ENCODE measurements at places on chromosomes 5 and 9.
A peak's percentile ranks its signal among the peaks of the same experiment; 100 is the strongest.

DNA sequence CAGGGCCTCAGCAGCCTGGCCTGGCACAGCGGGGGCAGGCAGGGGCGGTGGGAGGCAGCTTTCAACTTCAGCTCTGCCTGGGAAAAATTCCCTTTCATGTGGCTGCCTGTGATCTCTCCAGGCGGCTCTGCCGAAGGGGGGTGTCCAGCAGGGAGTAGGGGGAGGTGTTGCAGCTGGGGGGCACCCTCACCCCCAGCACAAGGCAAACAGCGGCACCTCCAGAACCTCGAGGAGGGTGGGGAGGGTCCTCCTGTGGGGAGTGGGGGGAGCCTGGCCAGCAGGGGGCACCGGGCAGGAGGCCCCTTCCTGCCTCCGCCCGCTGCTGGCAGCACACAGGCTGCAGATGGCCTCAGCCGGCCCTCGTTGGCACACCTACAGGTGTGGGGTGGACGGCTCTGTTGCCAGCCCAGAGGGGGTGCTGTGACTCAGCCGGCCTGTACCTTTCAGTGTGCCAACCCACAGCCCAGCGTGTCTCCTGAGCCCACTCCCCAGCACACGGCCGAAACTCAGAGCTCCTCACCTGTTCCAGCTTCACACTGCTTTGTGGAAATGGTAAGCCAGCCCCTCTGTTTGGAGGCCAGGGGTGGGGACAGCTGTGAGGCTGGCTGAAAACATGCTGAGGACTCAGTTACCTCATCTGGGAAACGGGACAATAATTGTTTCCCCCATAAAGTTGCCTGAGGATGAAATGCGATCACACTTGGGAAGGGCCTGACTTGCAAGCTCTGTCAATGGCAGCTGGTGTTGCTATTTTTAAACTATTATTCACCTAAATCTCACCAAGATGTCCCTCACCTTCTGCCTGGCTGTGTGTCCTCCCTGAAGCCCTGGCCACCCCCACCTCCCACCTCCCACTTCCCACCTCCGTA, 37.0 kb downstream of the CXXC5 start:
- no peak for DNase-seq

- no peak for DNase-seq
Observed at GRCh38 chr5:156103155-156103885, 223.6 kb upstream of the SGCD start.

DNA sequence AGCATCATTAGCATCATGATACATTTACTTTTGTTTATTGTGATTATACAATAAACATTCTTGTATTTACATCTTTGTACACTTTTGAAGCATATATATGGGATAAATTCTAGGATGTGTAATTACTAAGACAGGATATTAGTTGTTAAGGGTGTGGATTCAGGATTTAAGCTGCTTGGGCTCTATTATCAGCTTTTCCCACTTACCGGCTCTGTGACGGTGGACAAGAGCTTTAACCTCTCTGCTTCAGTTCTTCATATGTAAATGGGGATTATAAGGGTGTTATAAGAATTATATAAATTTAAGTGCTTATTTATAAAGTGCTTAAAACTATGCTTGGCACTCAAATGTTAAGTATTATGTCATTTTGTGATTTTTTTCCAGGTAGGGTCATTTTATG, 131.1 kb downstream of the FER start:
- no peak for DNase-seq

- no peak for DNase-seq
Observed at GRCh38 chr5:43802119-43802518, 199.1 kb downstream of the NNT start.

GRCh38 chr5:159210210-159210661, 883 bp upstream of the RNF145 start:
- DNase-seq: no peak

GRCh38 chr5:138024117-138024516, 8.8 kb downstream of the FAM13B start:
- DNase-seq: no peak

DNA sequence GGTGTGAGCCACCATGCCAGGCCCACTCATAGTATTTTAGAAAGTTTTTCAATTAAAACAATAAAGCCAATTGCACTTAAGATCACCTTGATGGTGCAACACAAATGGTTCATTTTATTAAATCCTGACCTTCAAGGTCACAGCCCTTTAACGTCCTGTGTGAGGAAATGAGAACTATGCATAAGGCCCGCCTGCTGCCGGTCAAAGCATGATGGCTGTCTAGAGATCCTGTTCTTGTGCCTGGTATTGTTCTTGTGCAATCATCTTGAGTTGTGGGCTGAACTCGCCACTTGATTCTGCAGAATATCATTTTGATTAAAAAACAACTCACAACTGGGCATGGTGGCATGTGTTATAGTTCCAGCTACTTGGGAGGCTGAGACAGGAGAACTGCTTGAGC, 43.6 kb upstream of the FBXW11 start:
- DNase-seq: no peak

DNA sequence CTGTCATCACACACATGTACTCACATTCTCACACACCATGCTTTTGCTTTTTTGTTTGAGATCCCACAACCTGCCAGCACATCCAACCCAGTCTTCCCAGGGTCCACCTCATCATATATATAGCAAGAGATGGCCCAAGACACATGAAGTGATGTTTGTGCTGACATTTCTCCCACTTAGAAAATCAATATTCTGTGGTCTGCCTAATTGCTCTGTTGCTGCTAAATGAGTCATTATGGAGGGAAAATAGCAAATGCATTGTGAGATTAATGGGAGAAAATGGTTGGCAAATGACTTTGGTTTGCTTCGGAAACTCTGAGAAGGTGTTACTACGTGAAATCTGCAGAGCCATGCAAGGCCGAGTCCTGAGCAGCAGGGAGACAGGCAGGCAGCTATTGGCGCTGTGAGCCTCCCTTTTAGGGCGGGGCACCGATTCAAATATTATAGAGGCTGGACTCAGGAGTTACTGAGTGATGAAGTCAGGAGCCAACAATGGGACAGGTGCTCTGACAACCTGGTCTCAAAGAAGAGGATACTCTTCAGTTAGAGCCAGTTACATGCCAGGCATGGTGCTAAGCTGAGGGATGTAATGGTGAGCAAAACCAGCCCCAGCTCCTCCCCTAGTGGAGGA, 62.8 kb downstream of the DAB2IP start:
- DNase-seq: no peak

- DNase-seq: no peak
Observed at GRCh38 chr5:138344887-138345622, 7.0 kb downstream of the FAM53C start.

GRCh38 chr9:121735793-121736770, 84.6 kb downstream of the DAB2IP start:
- no peak for DNase-seq

DNA sequence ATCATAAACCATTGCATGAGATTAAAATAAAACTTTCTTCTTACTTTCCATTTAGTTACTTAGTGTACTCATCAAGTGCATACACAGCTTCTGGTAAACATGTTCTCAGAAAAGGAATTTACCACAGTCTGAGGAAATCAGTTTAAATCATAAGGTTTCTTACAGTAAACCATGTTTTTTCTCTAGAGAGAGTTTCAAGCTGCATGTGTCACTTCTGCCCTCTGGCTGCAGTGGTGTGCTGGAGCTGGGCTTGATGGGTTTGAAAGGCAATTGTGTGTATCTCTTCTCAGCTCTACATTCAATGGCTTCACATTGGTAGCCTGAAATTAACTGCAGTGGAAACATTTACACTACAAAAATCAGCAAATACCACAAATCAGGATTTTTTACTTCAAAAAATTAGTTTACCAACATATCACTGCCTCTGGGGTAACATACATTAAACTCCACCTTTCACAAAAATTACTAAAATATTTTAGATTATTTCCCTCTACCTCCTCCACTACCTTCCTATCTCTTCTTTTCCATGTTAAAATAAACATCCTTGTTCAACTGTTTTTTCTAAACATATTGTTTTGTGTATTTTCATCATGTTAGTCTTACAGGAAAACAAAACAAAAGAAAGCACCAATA, 414.3 kb downstream of the ANXA1 start:
- DNase-seq: peak; percentile 11

DNA sequence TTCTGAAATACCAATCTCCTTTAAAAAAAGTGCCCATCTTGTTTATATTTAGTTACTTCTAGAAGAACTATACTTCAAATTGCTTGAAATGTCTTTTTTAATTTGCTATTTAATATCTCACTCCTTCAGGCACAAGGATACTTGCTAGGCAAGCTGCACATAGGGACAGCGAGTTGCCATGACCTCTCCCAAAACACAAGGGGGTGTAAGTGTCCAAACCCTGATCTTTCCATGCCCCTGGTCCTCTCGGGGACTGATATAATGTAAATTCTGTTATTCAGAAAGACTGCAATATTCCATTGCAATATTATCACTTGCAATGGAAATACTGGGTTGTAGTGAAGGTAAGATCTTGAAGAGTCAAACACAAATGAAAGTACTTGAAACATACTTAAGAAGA, 480.4 kb downstream of the CETN3 start:
- no peak for DNase-seq

DNA sequence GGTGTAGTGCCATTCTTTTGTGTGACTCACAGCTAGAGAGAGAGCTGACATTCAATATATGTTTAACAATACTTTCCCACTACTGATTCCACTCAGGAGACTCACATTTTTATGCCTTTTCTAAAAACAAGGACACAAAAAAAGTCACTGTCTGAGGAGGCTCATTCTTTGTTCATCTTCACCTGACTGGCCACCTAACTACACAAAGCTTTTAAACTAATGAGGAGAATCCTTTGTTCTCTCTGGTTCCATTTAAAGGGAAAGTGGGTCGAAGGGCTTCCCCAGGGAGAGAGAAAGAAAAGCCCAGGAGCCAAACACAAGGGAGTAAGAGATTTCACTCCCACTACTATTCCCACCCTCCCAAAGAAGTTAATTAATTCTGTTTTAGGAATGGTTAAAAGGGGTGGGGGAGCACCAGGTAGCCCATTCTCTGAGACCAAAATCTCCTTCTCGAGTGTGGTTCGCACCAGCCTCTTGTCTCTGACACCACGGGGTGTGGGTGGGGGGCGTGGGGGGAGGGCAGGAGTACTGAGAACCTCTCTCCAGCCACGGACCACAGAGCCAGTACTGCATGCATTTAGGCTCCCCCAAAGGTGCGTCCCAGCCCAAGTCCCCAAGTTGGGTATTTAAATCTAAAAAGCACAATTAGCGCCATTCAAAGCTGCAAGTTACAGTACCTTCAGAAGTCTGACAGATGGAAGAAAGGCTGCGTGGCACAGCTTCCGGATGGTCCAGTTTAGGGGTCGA, 747 bp downstream of the TRPM3 start:
- no peak for DNase-seq

- DNase-seq: no peak
Observed at GRCh38 chr5:68396722-68397121, 181.2 kb downstream of the PIK3R1 start.

DNA sequence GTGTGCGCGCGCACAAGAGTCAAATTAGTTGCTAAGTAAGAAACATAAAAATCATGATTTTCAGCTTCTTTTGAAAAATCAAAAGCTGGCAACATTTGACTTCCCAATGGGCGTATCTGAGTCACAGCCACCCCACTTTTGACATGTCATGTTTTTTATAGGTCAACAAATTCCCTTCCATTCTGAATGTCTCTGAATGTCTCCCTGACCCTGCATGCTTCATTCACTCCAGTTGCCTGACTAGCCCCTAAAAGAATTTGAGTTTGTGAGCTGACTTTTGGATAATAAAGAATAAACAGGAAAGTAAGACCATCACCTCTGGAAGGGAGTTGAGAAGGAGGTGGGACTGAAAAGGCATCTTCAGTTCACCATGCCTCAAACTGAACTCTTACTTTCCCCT, 20.2 kb upstream of the GLIS3 start:
- DNase-seq: no peak

GRCh38 chr5:77358255-77359205, 133.6 kb downstream of the WDR41 start:
- DNase-seq: no peak

- no peak for DNase-seq
Observed at GRCh38 chr5:10567781-10568321, 4.0 kb downstream of the ANKRD33B start.

DNA sequence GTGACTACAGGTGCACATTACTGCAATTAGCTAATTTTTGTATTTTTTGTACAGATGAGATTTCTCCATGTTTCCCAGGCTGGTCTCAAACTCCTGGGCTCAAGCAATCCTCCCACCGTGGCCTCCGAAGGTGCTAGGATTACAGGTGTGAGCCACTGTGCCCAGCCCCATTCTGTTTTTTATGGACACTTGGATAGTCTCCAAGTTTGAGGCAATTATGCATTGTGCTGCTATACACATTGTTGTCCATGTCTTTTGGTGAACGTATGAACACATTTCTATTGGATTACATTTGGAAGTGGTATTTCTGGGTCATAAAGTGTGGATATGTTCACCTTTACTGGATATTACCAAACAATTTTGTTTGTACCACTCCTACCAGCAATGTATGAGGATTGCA, 22.4 kb upstream of the PLPP1 start:
- DNase-seq: no peak

DNA sequence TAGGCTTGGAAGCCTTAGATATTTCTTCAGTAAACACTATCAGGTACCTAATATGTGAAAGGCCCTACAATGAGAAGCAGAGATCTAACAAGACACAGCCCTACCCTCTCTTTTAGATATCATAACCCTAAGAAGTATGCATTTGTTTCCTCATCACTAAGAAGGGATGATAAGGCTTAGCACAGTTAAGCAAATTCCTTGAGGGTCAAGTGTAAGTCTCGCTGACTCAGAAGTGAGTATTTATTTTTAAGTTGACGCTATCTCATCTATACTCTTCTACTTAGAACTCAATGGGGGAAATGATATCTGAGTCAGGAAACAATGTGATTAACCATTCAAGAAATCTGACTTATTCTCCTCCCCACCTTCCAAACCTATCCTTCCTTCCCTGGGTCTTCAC, 149.7 kb downstream of the ESM1 start:
- no peak for DNase-seq

GRCh38 chr9:75229605-75230332, 141.5 kb downstream of the OSTF1 start:
- no peak for DNase-seq

DNA sequence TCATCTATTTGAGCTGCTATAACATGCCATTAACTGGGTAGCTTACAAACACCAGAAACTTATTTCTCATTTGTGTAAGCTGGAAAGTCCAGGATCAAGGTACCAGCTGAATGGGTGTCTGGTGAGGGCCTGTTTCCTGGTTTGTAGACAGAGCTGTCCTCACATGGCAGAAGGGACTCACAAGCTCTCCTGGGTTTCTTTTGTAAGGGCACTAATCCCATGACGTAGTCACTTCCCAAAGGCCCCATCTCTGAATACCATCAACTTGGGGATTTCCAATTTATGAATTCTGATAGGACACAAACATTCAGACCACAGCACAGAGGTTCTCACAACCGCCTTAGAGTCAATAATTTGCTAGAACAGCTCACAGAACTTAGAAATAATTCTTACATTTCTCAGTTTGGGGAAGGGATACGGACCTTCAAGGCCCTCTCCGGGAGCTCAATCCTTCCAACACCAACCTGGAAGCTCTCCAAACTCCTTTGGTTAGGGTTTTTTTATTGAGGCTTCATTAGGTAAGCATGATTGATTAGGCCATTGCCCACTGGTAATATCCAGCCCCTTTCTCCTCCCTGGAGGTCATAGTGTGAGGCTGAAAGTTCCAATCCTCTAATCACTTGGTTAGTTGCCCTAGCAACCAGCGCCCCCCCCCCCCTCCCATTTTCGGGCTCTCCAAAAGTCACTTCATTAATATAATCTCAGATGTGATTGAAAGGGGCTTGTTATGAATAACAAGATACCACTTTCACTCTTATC, 7.6 kb upstream of the DNAJA1 start:
- DNase-seq: no peak

Measured in HEK293T (cell line).